ENCODE measurements at places on chromosomes 16 and 17.

- DNase-seq, result no peak
Observed at GRCh38 chr16:51236583-51236982, 85.5 kb upstream of the SALL1 start.

DNA sequence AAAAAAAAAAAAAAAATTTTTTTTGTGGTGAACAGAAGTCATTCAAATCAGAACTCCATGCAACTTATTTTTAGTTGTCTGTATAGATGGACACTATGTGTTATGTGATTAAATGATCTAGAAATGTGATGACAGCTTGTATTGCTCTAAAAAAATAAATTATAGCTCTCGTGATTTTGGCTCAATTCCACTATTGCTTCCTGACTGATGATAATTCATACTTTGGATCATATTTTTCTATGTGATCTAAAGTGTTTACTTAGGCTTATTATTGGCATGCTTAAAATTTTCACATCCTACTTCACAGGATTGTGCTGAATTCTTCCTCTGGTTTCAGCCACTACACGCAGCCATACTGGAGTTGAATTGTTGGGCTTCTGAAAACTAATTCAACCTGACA lies 76.8 kb downstream of the RPGRIP1L start:
- no peak for DNase-seq

DNA sequence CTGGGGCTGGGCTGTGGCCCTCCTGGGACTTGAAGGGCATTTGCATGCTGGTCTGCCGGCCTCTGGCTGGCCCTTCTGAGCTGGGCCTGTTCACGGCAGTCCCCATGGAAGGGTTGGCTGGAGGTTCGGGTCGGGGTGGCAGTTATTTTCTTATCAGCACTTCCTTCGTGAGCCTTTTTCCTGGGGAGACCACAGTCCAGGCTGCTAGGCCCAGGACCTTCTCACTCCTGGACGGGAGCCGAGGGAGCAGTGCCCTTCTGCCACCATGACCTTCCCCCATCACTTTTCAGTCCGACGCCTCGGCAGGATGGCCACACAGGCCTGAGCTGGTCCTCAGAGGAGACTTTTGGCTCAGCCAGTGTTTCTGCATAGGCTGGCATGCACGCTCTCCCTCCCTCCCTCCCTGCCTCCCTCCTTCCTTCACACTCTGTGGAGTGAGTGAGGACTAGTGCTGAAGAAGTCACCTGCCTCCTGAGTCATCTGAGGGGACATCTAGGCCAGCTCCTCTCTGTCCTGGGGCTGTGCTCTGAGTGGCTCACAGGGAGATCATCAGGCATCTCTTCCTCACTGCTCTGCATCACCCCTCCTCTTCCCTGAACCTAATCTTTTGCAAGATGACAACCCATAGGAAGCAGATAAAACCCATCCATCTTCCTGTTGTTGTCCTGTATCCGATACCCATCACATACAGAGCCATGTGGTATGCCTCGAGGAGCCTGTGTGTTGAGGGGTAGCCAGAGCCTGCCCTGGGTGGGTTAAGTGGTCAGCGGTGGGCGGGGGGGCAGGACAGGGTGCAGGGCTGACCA lies 109.7 kb downstream of the RAP1GAP2 start:
- DNase-seq, result no peak

DNA sequence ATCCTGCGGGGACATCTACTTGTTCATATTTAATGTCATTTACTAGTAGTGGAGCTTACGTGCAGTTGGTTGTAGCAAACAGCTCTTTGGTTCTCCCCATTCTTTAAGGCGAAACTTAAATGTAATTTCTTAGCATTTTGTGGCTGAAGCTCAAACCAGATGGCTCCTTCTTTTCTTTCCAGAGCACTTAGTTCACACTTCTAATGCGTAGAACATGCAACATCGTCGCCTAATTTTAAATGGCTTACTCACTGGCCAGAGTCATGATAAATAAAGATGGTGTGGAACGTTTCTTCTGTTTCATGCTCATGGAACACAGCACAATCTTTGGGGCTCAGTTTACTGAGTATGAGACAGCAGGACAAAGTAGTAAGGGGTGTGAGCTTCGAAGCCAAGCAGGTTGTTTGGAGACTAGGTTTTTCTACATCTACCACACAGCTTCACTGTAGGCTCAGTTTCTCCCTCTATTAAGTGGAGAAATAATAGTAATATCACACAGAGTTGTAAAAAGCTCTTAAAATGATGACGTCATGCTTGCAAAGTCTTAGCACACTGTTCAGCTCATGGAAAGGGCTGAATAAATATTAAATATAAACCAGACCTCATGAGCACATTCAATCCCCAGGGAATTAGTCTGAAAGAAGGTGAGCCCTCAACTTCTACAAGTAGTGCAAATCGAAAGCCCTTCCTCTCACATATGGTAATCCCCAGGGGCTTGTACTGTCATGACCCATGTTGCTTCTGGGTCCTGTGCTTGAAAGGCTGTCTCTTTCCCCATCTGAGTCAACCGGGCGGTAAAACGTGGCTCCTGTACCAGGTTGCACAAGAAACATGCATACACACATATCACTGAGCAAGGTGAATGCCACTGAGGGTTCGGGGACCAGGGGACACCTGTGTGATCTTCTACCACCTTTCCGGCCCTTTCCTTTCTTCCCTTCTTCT lies 384.3 kb downstream of the CDH13 start:
- no peak for DNase-seq

- no peak for DNase-seq
Observed at GRCh38 chr17:55612691-55613141, 101.5 kb upstream of the SMIM36 start.

GRCh38 chr16:78292844-78293380 lies 193.5 kb downstream of the WWOX start:
- no peak for DNase-seq

DNA sequence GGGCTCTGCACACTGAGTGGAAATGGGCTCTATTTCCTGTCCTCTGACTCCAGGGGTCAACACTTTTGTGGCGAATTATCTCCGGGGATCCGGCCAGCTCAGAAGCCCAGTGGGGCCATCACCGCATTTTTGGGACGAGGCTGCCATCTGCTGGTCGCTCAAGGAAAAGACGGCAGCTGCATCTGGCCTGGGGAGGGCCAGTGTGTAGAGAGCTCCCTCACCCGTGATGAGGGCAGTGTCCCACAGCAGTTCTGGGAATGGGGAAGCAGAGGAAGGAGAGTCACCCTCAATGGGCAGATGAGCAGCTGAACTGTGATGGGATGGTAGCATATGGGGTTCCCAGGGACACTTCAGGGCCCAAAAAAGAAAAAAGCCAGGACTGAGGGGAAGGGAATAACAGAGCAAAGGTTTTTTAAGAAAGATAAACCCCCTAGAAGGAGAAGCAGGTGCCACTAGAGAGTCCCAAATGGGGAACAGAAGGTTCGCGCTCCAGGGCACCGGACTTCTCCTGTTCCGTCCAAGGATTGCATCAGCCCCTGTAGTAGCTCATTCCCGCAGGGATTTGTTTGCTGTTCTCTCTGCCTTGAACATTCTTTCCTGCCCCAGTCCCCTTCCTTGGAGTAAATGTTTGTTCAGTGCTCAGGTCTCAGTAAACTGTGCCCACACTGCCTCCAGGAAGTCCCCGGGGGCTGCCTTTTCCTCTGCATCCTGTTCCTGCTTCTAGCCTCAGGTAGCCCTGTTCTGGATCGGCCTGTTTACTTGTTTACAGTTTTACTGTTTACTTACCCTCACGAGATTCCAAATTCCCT lies 9.3 kb upstream of the ABCC12 start:
- peak; percentile 65 for DNase-seq

DNA sequence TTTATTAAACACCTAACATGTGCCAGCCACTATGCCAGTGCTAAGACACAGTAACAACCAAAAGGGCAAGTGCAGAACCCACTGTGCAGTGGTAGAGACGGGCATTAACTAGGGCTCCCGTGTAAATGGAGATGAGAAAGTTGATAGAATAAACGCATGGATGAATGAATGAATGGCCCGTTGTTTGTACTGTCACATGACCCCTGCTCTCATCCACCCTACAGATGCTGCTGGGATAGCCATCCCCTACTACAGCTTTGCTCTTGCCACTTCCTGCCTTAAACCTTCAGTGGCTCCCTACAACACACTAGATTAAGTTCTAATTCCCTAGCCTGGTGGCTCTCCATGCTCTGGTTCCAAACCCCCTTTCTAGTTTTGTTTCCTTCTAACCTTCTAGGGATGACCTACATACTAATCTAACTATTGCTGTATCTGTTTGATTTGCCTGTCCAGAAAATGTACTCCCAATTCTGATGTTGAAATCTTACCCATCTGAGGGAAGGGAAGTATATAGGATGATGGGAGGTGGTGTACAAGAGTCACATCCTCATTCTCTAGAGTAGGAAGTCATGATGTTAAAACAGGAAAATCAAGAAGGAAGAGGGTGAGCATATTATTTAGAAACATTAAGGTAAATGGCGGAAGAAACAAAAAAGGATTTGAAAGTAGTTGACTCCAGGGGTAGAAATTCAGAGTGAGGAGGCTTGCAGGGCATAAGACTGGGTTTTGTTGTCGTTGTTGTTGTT lies 11.4 kb upstream of the TNRC6C start:
- DNase-seq, result no peak

DNA sequence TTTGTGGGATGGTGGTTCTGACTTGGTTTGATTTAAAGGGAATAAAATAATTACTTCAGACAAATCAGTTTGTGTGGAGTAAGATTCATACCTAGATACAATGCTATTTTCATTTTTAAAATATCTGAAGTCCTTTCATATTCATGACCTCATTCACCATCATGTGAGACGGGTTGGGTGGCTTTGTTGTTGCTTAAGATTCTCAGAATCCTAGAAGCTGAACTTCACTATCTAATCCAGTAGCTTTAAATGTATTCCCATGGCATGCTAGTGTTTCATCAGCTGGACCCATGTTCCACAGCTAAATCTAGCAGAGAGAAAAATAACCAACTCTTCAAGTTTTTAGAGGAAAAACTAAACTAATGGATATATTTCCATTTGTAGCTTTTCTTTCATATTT lies 2.7 kb upstream of the AMFR start:
- DNase-seq, result no peak

DNA sequence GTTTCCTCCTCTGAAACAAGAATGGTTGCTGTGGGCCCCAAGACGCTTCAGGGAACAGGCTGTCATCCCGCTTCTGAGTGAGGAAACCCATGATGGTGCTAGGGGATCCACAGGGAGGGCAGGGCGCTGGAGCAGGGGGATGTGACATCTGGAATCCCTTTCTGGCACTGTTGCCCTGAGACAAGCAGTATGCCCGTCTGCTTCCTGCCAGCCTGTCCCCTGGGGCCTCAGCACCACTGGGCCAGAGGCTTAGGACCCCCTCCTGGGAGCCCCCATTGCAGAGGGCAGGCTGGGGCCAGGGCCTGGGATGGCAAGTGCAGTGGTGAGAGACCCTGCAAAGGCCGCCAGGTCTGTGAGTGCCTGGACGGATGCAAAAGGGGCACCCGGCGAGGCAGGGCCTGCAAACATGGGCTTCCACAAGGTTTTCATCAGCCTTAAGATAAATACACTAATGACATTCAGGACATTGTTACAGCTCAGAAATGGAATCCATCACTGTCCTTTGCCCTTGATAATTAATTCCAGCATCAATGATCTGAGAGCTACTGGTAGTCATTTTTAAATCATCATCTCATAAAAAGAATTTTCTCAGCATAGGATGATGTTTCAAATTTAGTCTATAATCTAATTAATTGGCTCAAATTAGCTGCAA lies 51.6 kb downstream of the PRMT7 start:
- DNase-seq, result no peak

DNA sequence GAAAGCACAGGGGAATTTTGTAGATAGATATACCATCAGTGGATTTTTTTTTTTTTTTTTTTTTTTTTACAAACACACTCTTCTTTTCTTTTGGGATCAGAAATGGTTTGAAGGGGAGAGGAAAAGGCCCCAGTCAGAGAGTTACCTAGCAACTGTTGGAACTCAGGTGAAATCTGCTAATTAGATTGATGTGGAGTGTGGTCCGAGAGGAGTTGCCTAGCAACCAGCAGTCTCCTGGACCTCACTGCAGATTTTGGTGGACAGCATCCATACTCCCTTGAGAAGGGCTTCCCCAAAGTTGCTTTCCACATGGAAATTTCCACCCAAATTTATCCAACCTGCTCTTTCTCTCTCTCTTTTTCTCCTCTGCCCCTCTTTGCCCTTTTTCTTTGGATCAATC lies 165.4 kb downstream of the UTP18 start:
- DNase-seq, result no peak

GRCh38 chr17:37530420-37530819 lies 40.7 kb downstream of the DUSP14 start:
- DNase-seq, result no peak

DNA sequence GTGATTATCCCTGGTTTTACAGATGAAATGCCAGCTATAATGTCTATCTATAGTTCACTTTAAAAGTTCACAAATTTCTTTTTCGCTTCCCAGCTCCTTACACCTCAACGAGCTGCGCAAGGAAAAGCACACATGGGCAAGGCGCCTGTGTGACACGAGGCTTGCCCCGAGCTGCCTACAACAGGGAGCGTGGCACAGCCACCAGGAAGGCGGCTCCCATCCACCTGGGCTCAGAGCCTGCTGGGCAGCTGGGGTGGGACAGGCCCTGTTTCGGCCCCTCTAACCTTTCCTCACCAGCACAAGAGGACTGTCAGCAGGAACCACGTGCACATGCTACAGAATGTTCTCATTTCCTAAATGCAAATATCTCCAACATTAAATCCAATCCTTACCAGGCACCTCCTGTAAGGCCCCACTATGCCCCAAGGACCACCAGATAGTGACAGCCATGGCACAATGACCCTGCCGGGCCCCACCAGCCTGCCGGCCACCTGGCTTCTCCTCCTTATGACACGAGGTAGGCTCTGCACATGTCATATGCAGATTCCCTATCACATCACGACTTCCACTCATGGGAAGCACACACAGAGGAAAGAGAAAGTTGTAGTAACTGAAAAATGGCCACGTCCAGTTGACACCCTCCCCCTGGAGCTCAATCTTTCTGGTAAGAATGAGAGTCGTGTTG lies 92.1 kb downstream of the ZNF778 start:
- DNase-seq, result no peak

DNA sequence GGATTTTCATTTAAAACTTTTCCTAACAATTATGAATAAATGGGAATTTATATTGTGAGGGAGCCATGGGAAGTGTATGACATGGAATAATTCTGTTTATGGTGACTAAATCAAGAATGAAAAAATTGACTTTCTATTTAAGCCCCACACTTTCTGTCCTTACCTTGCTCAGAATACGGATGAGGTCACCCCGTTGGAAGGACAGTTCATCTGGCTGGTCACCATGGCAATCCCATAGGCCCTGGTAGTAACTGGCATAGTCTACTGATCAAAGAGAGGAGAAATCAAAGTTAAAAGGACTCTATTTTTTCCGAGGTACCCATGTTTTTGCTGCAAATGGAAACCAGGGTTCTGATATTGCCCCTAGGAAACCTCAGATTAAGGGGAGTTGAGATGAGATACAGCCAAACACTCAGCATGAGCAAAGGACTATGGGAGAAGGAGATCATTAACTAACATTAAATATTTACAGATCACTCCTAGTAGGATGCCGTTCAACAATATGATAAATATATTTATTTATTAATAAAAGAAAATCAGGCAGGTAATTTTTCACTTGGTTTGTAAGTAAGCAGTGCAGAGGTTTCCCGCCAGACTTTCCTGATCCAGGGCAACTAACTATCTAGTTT lies 54.9 kb downstream of the SNX11 start:
- DNase-seq, result no peak

Data from activated T-cell treated with anti-CD3 and anti-CD28 coated beads, Interleukin-2, amount 50 U/mL, for 72 hours (primary cell).